ENCODE measurements at places on chromosomes 16 and 17.

DNA sequence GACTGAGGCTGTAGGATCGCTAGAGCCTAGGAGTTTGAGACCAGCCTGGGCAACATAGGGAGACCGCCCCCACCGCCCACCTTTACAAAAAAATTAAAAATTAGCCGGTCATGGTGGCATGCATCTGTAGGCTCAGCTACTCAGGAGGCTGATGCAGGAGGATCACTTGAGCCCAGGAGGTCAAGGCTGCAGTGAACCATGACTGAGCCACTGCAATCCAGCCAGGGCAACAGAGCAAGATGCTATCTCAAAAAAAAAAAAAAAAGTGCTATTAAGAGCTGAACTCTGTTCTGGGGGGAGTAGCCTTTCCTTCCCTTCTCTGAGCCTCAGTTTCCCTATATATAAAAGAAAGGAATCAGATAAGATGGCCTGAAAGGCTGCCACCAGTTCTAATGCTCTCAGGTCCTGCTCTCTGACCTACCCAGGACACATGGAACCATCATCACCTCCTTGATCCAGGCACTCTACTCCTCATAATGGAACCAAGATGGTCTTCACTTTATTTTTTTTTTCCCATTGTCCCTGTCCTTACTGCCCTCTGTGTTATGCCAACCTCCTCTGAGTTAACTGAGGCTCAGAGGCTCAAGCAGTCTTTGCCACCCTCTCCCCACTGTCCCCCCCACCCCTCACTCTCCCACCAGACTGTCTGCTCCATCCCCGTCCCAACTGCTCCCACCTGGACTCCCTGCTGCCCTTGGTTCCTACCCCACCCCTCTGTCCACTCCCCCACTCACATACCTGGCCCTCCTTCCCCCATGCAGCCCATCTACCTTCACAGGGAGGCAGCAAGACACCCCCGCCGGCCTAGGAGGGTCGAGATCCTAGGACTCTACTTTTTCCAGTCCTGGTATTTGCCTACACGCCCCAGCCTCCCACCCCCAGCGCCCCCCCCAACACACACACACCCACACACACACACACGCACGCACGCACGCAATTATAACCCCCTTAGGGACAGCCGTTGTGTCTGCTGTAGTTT lies 23.8 kb upstream of the EIF1 start:
- DNase-seq: no peak

GRCh38 chr16:53565296-53565863 lies 62.4 kb upstream of the AKTIP start:
- no peak for DNase-seq

DNA sequence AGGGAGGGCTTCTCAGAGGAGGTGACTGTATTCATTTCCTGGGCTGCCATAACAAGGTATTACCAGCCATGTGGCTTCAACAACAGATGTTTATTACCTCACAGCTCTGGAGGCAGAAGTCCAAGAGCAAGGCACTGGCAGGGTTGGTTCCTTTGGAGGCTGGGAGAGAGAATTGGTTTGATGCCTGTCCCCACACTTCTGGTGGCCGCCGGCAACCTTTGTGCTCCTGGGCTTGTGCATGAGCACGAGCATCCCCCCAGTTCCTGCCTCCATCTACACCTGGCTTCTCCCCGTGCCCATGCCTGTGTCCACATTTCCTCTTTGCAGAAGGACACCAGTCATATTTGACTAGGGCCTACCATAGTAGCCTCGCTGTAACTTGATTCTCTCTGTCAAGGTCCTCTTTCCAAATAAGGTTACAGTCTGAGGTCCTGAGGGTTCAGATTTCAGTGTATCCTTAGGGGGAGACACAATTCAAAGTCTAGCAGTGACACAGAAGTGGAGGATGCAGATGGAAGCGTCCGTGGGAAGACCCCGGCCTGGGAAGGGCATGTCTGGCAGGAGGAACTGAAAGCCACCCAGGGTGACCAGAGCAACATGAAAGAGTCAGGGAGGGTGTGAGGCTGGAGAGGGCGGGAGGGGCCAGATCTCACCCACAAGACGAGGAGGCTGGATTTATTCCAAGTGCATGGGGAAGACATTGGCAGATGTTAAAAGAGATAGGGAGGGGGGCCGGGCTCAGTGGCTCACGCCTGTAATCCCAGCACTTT lies 188.2 kb upstream of the HSBP1 start:
- peak; percentile 0 for DNase-seq

DNA sequence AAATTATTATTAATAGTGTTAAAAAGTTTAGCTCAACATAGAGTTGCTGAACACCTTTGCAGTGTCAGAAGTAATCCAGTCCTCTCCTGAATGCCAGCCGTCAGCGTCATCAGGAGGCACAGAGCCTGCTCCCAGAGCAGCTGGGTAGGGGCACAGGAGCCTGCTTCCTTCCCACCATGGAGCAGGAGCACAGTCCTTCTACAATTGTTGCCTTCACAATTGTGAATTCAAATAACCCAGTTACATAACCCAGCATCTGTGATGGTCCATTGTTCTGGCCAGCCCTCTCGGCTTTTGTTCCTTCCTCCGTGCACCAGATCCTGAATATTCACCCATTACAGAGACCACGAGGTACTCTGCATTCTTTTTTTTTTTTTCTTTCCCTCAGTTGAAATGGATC lies 393.9 kb upstream of the MAF start:
- DNase-seq: no peak

DNA sequence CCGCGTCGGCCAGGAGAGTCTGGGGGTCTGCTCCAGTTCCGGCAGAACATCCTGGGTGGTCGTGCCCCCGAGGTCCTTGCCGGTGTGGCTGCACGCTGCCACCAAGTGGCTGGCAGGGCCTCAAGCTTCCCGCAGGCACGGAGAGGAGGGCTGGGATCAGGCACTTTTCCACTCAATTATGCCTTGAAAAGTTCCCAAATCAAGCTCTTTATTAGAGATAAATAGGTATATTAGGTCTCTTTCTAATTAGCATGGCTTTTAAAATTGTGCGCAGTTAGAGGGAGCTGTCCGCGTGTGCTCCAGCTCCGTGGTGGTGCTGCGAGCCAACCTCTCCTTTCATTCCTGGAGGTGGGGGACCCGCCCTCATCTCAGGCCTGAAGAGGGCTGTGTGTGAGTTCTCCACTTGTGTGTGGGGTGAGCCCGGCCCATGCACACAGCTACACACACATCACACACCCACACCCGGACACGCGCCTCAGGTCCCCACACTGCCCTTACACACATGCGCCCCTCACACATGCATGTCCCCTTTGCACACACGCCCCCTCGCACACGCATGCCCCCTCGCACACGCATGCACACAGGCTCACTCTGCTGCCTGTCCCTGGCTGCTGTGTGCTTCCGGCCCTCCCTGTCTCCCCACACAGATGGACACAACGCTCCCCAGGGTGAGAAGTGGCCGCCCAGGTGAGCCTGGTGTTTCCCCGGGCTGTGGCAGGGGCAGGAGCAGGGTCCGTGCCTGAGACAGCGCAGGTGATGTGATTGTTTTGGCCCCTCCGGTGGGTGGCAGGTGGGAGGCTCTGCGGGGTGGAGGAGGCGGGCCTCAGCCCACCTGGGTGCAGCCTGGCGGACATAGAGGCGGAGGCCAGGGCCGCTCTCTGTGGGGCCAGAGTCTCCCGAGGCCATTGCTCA lies 28.8 kb downstream of the CACNA1H start:
- no peak for DNase-seq

GRCh38 chr17:5911919-5912318 lies 158.3 kb upstream of the WSCD1 start:
- no peak for DNase-seq

GRCh38 chr17:65978871-65979270 lies 213.1 kb downstream of the CEP112 start:
- DNase-seq: no peak

DNA sequence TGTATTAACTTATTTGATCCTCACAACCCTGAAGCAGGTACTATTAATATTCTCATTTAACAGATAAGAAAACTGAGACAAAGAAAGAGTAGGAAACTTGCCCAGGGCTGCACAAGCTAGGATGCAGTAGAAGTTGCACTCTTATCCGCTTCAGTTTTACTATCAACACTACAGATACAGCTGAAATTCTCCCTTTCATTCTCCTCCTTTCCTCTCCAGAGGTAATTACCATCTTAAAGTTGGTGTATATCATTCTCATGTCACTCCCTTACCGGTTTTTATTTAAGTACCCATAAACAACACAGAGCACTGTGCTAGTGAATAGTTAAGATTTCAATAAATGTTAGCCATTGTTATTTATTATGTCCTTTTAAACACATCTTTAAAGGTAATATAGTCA lies 3.5 kb downstream of the GDE1 start:
- DNase-seq: no peak

DNA sequence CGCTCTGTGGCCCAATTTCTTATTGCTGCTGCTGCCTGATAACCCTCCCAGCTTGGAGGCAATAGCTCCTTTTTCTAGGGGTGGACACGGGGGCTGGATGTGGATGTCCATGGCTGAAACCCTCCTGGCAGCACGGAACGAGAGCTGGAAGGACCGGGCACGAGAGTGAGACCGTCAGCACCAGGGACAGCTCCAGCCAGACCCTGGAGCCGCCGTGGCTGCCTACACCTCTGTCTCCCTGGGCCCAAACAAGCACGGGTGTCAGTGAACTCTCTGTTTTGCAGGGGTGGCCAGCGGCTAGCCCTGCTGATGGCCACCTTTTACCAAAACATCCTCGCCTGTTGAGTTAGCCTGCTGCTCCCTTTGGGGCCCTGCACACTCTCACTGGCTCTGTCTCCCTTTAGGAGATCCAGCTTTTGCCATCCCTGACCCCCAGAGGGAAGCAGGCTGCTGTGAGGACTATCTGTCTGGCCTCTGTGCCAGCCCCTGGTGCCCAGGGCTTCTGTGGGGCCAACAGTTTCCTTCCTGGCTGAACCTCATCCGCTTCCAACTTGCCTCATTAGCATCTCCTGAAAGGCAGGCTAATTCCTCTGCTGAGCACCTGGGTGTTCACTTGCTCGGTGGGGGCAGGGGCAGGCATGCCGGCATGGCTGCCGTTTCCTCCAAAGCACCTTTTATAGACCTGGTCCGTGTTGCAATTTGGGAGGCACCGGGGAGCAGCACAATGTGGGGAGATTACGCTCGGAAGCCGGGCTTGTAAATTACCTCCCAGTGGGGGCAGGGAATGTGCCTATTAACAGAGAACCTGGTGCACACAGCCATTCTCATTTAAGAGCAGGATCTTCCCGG lies 118.1 kb downstream of the ENGASE start:
- peak; percentile 55 for DNase-seq

GRCh38 chr16:83011939-83012338 lies 385.2 kb downstream of the CDH13 start:
- no peak for DNase-seq

GRCh38 chr16:8867216-8867931 lies 1.4 kb downstream of the CARHSP1 start:
- DNase-seq: peak; percentile 74

- no peak for DNase-seq
These were observed 2.8 kb downstream of the CLDN7 start for GRCh38 chr17:7259555-7259889.

- DNase-seq: no peak
These were observed 24.0 kb downstream of the PDIA2 start for GRCh38 chr16:306911-307370.

- no peak for DNase-seq
These were observed 4.8 kb upstream of the HOXB8 start for GRCh38 chr17:48619826-48620449.

GRCh38 chr16:58272855-58273254 lies 22.0 kb downstream of the PRSS54 start:
- no peak for DNase-seq

- DNase-seq: no peak
These were observed 98.6 kb downstream of the KPNA2 start for GRCh38 chr17:68134046-68134637.

- DNase-seq: no peak
These were observed 20.8 kb upstream of the SLC38A10 start for GRCh38 chr17:81315885-81316391.

DNA sequence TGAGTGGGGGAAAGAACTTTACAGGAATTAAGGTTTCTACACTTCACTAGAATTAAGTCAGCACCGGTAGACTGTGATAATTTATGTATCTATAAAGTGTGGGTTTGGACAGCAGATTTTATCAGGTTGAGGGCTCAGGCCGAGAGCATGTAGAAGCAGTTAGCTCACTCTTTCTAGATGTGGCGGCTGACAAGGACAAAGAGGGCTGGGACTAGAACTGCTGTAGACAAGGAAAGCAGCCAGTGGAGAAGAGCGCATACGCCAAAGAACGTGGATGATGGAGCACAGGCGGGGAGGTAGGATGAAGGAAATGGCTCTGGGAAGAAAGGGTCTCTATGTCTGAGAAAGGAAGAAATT lies 504 bp upstream of the GOSR1 start:
- peak; percentile 39 for DNase-seq

DNA sequence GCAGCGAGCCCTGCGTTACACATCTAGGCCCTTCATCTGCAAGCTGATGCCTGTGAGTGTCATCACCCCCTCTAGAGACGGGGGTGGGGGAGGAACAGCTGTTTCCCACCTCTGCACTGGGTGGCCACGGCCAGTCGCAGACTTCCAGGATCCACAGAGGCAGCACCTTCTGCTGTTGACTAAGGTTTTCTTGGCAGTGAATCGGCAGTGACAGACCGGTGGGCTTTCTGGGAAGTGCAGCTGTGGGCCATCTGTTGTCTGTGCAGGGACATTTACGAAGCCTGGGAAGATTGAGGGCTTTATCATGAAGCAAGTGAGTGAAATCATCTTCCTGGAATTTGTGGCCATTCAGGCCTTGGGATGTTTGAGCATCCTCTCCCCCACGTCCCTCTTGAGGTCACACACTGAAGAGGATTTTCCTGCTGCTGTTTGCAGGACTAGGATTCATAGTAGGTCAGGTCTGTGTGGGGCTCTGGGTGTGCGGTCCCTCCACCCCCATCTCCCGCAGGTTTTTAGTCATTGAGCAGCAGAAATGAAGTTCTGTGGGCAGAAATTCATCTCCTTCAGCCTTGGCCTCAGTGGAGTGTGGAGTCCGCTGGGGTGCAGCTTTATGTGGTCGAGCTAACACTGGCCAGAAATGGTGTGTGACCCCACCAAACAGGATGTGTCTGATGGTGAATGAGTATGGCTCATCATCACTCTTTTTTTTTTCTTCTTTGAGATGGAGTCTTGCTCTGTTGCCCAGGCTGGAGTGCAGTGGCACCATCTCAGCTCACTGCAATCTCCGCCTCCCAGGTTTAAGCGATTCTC lies 12.0 kb downstream of the PGS1 start:
- DNase-seq: no peak

- no peak for DNase-seq
These were observed 8.1 kb downstream of the LDAF1 start for GRCh38 chr16:21166561-21166961.

GRCh38 chr16:23391381-23392222 lies 61.4 kb downstream of the COG7 start:
- DNase-seq: no peak

Data from liver (tissue), 10 donors.